ENCODE measurements at places on chromosomes 5 and 9. TPM values are rescaled to one million over a fixed set of nuclear protein-coding genes. Genes with fewer than 3 reads are reported as not detected.
A peak's percentile ranks its signal among the peaks of the same experiment; 100 is the strongest.

Gene ARHGEF28
- 0.11 TPM for total RNA-seq

GRCh38 chr9:4762886-4763541 is 22.0 kb upstream of the AK3 start:
- peaks cover 7% of the 10 kb centered on the region for H3K27me3 ChIP-seq
- H3K27ac ChIP-seq: peak overlapping the region; percentile 78
- no peaks in the 10 kb centered on the region for H3K36me3 ChIP-seq
- peak overlapping the region; percentile 63 for H3K4me3 ChIP-seq
- H3K4me1 ChIP-seq: peaks cover 12% of the 10 kb centered on the region

- peak; percentile 8 for DNase-seq
- H3K27ac ChIP-seq: no peak overlapping the region
- no peaks in the 10 kb centered on the region for H3K36me3 ChIP-seq
- no peaks in the 10 kb centered on the region for H3K4me1 ChIP-seq
- H3K4me3 ChIP-seq: no peak overlapping the region
- no peaks in the 10 kb centered on the region for H3K27me3 ChIP-seq
Measured at GRCh38 chr5:101678481-101679193, 617.4 kb downstream of the SLCO4C1 start.

GRCh38 chr5:87541033-87541432 is 128.3 kb upstream of the CCNH start:
- no peak for DNase-seq
- no peaks in the 10 kb centered on the region for H3K27me3 ChIP-seq
- H3K36me3 ChIP-seq: no peaks in the 10 kb centered on the region

GRCh38 chr5:155029240-155029639 is 15.7 kb downstream of the KIF4B start:
- H3K4me3 ChIP-seq: no peak overlapping the region
- no peaks in the 10 kb centered on the region for H3K36me3 ChIP-seq
- no peaks in the 10 kb centered on the region for H3K4me1 ChIP-seq
- no peak for DNase-seq

GRCh38 chr5:41148448-41148847 is 64.9 kb downstream of the C6 start:
- H3K27ac ChIP-seq: no peak overlapping the region
- no peak for DNase-seq
- H3K4me1 ChIP-seq: no peaks in the 10 kb centered on the region
- no peak overlapping the region for H3K4me3 ChIP-seq
- no peaks in the 10 kb centered on the region for H3K36me3 ChIP-seq

DNA sequence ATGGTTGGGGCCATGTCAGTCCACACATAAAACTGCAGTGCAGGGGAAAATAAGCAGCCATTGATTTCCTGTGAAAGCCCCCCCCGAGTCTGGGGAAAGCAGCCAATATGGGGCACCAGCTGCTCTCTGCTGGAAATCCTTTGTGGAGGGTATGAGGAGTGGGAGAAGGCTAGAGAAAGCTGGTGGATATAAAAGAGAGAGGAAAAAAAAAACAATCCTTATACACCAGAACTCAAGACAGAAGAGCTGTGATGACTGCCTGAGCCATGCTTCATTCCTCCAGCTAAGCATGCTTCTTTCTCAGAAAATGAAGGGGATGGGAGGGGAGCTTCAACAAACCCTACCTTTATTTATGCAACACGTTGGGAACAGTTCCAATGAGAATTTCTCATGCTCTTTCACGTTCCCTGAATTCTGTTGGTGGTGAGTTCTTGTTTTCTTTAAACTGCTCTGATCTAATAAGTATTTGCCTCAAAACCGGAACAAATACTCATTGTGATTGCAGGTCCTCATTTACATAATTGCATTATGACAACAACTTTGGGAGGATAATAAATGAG is 688.0 kb upstream of the SEMA6A start:
- no peak for DNase-seq
- no peaks in the 10 kb centered on the region for H3K4me1 ChIP-seq
- no peaks in the 10 kb centered on the region for H3K27me3 ChIP-seq
- no peaks in the 10 kb centered on the region for H3K36me3 ChIP-seq
